ENCODE measurements at places on chromosomes 6 and 20.

DNA sequence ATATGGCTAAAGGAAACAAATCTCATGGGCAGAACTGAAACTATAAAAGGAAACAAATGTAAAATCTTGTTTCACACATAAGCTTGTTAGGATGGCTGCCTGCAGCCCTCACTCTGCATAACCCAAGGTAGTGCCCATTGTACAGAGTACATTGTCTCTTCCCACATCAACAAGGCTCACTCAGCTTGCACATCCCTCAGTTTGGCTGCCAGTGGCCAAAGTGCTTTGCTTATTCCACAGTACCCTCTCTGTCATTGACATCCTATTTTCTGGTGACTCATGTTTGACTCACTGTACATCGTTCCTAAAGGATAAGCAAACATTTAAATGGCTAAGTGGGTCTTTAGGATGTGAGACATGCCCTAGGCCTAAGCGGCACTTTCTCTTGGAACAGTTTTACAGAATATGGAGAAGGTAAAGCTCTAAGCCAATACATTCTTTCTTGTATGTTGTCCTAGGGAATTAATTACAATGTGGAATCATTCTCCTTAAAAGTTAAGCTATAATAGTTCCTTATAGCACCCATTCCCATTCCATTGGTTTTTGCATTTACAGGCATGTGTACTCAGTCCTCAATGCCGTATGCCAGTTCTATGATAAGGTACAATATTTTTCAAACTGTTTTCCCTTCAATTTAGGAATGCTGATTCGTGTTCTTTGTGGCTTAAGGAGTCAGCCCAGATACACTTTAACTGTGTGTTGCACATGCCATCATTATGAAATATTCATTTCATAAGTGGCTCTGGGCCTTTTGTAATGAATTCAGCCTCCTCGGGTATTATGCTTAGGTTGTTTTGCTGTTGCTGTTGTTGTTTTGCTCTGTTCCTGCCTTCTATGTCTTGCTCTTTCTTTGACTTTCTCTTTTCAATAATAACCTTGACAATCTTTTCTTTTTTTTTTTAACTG is 5.5 kb downstream of the ANKEF1 start:
- DNase-seq: no peak

DNA sequence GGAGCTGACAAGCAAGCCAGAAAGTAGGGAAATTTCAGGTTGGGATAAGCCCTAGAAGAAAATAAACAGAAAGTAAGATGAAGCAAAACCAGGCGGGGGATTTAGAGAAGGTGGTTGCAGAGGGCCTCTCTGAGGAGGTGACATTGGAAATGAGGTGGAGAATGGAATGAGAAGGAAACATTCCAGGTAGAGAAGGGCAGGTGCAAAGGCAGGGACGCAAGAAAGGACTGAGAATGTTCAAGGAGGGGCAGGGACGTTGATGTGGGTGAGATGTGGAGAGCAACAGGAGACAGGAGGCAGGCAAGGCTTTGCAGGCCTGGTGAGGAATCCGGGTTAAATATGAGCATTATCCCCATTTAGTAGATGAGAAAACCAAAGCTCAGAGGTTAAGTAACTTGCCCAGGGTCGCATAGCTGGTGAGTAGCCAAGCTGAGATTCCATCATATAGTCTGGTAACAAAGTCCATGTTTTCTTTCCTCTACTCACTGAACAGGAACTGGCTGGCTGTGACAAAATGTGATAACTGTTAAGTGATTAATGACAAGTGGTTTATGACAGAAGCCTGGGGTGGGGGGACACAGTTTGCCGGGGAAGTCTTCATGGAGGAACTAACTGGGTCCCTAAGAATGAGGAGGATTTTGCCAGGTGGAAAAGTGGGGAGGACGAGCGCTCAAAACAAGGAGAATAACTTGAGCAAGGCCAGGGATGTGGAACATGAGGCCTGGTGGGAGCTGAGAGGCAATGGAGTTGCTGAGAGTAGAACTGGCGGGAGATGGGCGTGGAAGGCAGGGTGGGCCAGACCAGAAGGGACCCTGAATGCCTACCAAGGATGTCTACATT is 32.6 kb downstream of the MRPL14 start:
- no peak for DNase-seq

- no peak for DNase-seq
Measured at GRCh38 chr6:27624694-27625262, 151.9 kb upstream of the ZNF184 start.

DNA sequence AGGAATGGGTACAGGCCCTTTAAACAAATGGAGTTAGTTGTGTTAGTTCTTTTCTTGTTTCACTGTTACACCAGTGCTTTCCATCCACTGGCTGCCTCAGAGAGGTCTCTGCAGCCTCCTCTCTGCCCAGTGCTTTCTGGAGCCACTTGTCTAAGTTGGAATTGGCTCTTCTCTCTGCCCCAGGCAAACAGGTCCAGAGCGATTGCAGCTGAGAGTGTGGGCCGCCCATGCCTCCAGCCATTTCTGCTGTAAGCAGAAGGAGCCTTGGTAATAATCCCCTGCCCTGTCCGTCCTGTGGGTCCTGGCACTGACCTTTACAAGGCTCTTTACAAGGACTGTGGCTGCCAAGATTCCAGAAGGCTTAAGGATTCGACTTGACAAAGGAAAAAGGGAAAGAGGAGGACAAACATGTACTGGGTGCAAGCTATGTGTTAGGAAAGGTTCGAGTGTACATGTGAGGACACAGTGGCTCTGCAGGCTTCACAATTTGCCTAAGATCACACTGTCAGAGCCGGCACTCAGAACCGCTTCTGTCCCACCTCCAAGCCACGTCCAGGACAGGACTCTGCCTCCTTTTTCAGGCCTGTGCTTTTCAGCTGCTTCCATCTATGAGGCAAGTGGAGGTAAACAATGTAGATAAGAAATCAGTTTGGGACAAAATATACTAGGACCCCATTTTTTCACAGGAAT is 88.5 kb downstream of the POPDC3 start:
- no peak for DNase-seq

- DNase-seq: no peak
Measured at GRCh38 chr20:5024103-5024502, 22.8 kb upstream of the SLC23A2 start.

Data from stimulated activated naive CD8-positive, alpha-beta T cell treated with anti-CD3 and anti-CD28 coated beads, Interleukin-15, Interleukin-2, amounts not matched to agents 100 U/mL and 50 U/mL, for 24 hours (primary cell).